ENCODE measurements at places on chromosomes 2 and 18. TPM values are rescaled to one million over a fixed set of nuclear protein-coding genes. Genes with fewer than 3 reads are reported as not detected.

DNA sequence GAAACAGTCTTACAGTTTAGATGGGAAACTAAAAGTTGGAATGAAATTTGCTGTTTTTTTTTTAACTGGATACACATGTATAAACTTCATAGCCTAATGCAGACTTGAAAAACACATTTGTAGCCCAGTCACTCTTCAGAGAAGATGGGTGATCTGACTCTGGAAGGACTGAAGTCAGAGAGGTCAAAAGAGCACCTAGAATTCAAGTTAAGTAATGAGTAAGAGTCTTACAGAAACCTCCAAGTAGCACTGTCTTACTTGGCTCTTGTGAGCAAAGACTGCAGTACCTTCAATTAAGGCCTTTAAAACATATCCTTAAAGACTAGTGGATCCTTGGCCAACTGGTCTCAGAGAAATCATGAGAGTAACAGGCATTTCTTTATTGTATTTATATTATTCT, 41.9 kb downstream of the TRAPPC8 start:
- DNase-seq: no peak

DNA sequence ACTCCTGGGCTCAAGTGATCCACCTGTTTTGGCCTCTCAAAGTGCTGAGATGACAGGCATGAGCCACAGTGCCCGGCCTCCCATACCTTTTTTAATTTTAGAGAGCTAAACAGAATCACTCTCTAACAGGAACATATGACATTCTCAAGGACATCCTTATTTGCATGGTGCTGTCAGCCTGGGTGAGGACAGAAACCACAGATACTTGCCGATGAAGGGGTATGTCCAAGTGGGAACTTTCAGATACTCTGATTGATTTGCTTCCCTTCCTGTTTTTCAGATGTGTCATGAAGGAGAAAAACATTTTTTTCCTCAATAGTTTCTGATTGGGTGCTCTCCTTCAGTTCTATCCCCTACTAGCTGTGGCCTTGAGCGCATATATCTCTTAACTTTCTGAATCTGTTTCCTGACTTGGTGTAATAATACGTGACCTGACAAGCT, 49.6 kb downstream of the MYO3B start:
- no peak for DNase-seq

GRCh38 chr2:144596073-144596871, 76.4 kb upstream of the ZEB2 start:
- DNase-seq: peak; percentile 57

- no peak for DNase-seq
Observed at GRCh38 chr2:238594796-238595749, 168.3 kb downstream of the ASB1 start.

The ATP9B gene
- total RNA-seq: 6.7 TPM

The INPP5D gene
- total RNA-seq: 0.50 TPM

The KCNIP3 gene
- 18.1 TPM for total RNA-seq

DNA sequence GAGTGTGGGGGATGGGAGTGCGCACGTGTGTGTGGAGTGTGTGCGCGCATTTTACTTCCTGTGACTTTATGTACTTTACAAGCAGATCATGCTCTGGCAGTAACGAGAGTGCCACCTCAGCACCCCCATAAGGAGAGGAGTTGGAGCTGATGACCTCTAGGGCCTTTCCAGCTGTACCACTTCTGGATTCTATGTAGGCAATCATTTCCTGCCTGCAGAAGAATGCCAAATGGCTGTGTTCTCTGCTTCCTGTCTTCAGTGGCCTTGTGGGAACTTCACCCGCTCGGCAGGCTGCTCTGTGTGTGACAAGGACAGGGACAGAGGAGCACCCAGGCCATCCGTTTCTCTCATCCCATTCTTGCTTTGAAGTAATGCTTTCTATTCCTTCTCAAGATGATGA, 22.8 kb upstream of the ZNF385B start:
- no peak for DNase-seq

GRCh38 chr2:233248999-233249398, 2.5 kb upstream of the ATG16L1 start:
- DNase-seq: no peak

The FBXO41 gene
- total RNA-seq: 3.6 TPM

- no peak for DNase-seq
Observed at GRCh38 chr2:176461809-176462670, 192.8 kb downstream of the MTX2 start.

The POMC gene
- total RNA-seq: not detected

DNA sequence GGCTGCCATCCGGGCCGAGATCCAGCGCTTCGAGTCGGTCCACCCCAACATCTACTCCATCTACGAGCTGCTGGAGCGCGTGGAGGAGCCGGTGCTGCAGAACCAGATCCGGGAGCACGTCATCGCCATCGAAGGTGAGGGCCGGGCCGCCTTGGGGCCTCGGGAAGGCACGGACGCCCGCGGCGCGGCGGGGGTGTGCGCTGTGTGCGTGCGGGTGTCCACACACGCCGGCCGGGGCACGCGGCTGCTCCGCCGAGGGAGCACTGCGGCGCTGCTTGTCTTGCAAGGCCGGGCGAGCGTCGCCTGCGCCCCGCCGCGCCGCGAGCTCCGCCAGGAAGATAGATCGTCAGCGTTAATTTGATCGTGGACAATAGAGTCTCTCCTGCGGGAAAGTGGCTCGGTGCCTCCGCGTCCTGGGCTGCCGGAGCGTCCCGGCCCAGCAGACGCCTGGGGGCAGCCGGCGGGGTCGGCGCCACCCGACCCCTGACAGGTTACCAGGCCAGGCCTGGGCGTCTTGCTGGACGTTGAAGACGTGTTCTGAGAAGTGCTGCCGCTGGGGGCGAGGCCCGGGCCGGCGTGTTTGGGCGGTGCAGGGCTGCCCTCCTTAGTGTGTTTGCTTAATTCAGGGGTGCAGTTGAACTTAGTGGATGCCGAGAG, 1.0 kb downstream of the AGAP1 start:
- no peak for DNase-seq

DNA sequence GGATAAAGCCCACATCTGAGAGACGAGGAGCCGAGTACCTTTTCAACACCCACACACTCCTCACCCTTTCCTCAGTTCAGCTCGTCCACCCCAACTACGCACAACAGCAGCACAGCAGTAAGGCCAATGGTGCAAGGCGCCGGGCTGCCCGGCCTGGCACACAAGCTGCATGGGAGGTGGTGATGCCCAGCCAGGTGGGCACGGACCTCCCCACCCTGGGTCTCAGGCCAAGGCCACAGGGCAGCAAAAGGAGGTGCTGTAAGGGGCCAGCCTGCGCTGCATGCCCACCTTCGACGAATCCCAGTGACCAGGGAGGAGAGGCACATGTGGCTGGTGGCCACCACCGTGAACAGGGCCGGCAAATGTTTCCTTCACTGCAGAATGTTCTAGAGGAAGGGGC, 36.5 kb upstream of the MLPH start:
- DNase-seq: no peak
